ENCODE measurements at places on chromosomes 5 and 9.

- DNase-seq: no peak
These were observed 158.5 kb downstream of the TRPM3 start for GRCh38 chr9:70962761-70963440.

DNA sequence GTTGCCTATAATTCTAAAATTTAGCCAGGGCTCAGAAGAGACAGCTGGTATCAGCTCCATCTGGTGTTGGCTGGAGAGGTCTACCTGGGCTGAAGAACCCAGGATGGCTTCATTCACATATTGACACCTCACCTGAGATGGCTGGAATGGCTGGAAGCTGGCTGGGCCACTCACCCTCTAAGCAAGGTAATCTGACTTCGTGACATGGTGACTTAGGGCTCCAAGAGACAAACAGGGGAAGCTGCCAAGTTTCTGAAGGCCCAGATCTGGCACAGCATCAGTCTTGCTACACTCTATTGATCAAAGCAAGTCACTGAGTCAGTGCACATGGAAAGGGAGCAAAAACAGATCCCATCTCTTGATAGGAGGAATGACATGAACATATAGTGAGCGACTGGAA lies 102.3 kb downstream of the EPB41L4A start:
- DNase-seq: no peak

DNA sequence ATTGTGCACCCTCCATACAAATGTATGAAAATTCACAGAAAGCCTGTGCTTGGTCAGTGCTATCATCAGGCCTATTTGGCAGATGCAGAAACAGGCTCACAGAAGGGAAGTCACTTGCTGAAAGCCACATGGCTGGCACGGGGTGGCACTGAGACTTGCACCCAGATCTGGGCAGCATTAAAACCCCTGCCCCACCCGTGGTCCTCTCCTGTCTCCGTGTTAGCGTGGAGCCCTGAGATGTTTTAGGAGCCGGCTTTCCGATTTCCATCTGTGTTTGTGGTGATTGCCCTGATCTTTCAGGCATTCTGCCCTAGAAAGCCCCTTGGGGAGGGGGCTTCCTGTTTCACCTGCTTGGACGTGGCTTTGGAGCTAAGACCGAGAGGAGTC lies 102.2 kb upstream of the IER5L start:
- DNase-seq: no peak

- DNase-seq: no peak
These were observed 52.1 kb downstream of the TLE1 start for GRCh38 chr9:81637276-81637675.

DNA sequence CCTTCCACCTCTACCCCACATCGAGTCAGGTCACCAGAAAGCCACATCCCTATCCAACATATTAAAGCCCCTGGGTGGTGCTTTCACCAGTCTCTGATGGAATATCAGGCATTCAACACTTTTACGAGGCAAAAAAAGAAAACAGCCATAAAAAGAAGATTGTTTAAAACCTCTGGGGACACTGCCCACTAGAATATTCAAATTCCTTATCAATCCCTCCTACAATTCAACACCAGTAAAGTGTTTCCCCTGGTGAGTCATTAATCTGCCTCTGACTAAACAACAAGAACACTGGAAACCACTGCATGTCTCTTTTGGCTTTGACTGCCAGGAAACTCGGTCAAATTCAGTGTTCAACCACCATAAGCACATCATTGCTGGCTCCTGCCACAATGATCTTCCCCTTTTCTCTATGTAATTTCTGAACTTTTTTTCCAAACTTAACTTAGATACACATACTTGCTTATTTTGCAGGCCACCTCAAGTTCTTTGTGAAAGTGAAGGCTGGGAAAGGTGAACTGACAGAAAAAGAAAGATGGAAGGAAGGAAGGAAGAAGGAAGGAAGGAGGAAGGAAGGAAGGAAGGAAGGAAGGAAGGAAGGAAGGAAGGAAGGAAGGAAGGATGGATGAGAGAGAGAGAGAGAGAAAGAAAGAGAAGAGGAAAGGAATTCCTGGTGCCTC lies 105.3 kb downstream of the PAX5 start:
- DNase-seq: peak; percentile 46

- DNase-seq: no peak
These were observed 42.9 kb downstream of the LAMC3 start for GRCh38 chr9:131051592-131052517.

GRCh38 chr5:39877479-39877878 lies 452.7 kb upstream of the DAB2 start:
- no peak for DNase-seq

GRCh38 chr5:113293068-113293974 lies 141.5 kb downstream of the TSSK1B start:
- DNase-seq: no peak

DNA sequence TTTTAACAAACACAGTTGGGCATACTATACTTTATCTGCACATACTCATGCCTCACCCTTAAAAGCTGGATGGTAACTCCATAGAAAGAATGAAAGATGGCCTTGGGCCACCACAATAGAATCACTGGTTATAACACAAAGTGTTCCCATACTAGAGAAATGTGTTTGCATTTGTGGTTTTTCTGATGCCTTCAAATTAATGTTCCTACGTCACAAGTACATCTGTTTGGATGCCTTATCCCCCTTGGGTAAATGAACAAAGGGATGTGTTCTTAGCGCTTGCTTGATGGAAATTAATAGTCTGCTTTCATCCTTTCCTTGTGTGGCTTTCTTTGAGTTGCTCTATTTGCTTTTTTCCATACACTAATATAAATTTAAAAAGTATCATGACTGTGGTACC lies 291.1 kb upstream of the PDE4D start:
- DNase-seq: no peak

DNA sequence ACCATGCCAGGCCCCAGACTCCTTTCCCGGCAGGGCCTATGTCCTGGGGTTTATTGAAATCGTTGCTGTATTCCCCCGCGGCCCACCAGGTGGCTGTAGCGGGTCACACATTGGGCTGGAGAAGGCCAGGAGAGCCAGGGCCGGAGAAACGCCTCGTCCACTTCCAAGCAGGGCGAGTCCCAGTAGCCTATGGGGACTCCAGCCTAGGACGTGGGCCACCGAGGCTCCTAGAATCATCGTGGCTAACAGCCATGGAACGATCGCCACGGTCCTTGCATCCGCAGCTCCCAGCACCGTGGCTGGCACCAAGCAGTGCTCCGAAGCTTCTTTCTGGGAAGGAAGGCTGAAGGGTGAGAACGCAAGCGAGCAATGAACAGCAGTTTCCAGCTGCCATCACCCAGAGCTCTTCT lies 87.7 kb downstream of the ENTREP1 start:
- peak; percentile 19 for DNase-seq

- no peak for DNase-seq
These were observed 30.8 kb downstream of the OR1J1 start for GRCh38 chr9:122446819-122447484.

GRCh38 chr5:20102293-20102692 lies 114.3 kb upstream of the CDH18 start:
- DNase-seq: no peak
